ENCODE measurements at places on chromosomes 16 and 17.

DNA sequence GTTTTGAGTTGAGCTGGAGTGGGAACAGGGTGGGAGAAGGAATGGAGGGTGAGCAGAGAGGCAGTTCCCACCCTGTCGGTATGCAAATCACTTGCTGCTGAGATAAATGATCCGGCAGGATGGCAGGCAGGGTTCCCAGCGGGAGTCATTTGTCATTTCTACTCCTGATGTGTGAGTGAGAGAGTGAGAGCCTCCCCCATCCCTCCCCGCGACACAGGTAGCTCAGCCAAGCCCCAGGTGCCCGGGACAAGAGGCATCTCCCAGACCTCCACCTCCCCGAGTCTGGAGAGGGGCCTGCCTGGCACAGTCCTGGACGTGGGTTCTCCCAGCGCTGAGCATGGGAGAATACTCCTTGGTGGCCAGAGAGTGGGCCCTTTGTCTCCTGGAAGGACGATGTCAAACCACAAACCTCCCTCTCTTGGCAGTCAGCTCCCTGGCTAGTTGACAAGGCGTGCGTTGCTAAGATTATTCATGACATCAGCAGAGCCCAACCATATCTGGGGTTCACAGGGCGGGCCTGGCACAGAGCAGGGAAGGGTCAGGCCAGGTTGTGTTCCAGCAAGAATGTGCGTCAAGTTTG is 33.7 kb upstream of the TNRC6C start:
- DNase-seq, result no peak

DNA sequence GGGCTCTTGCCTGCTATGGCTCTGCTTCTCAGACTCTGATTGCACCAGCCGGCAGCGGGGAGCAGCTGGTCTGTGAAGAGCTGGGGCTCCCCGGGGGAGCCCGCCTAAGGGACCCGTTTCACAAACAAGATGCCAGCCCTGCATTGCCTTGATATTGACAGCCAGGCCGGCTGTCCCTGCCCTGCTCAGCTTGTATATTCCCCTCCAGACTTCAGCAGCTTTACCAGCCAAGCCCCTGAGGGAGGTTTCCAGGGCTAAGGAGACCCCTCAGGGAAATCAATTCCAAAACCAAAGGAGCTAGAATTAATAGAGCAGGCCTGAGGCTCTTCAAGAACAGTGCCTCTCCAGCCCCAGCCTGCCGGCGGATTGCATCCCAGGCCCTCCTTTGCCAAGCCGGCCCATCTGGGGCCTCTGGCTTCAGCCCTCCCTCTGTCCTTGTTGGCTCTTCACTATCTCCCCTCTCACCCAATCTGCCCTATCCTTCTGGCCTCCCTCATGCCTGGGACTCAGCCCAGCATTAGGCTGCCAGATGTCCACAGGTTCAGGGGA is 5.7 kb downstream of the CALB2 start:
- DNase-seq, result peak; percentile 48

- DNase-seq, result no peak
Observed at GRCh38 chr16:35134471-35134870, 1675.1 kb downstream of the TP53TG3F start.

GRCh38 chr16:78310990-78311561 is 211.6 kb downstream of the WWOX start:
- DNase-seq, result no peak

GRCh38 chr17:10471858-10472257 is 2.5 kb upstream of the MYH4 start:
- DNase-seq, result no peak

- no peak for DNase-seq
Observed at GRCh38 chr17:40218006-40218739, 931 bp upstream of the WIPF2 start.

- peak; percentile 59 for DNase-seq
Observed at GRCh38 chr16:66740010-66740409, 11.4 kb downstream of the DYNC1LI2 start.

DNA sequence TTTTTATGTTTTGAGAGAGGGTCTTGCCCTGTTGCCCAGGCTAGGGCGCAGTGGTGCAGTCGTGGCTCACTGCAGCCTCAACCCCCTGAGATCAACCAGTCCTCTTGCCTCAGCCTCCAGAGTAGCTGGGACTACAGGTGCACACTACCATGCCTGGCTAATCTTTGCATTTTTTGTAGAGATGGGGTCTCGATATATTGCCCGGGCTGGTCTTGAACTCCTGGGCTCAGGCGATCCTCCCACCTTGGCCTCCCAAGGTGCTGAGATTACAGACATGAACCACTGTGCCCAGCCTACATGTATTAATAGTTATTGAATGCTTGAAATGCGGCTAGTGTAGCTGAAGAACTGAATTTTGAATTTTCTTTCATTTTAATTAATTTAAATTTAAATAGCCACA is 12.2 kb downstream of the C1QTNF1 start:
- no peak for DNase-seq

DNA sequence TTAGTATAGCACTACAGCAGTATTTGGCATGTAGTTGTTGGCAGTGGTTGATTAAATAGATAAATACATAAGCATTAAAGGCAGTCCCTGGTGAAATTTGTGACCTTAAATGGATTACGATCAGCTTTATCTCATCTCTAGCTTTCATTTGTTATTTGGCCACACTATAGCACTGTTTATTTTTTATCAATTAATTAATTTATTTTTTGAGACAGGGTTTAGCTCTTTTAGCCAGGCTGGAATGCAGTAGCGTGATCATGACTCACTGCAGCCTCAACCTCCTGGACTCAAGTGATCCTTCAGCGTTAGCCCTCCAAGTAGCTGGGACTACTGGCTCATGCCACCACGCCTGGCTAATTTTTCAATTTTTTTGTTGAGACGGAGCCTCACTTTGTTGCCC is 18.7 kb upstream of the ARHGAP17 start:
- no peak for DNase-seq

DNA sequence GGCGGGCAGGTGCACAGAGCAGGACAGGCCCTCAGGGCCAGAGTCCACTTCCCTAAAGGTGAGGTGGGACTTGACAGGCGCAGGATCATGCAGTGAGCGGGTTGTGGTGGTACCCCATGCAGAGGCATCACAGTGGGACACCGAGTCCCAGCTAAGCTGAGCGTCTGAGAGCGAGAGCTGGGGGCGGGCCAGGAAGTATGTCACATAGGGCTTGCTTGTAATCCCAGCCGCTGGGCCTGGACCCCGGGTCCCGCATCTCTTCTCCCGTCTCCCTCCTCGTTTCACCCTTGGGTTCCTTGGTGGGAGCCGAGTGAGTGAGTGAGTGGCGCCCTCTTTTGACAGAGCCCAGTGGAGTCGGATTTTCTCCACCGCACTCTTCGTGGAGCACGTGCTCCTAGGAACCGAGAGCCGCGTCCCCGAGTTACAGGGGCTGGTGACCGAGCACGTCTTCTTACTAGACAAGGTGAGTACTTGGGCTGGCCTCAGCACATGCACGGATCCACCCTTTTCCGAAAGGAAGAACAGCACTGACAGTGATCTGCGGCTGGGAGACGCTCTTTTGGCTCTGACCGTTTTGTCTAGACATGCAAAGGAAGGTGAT is 50.8 kb upstream of the ENDOV start:
- DNase-seq, result peak; percentile 10

DNA sequence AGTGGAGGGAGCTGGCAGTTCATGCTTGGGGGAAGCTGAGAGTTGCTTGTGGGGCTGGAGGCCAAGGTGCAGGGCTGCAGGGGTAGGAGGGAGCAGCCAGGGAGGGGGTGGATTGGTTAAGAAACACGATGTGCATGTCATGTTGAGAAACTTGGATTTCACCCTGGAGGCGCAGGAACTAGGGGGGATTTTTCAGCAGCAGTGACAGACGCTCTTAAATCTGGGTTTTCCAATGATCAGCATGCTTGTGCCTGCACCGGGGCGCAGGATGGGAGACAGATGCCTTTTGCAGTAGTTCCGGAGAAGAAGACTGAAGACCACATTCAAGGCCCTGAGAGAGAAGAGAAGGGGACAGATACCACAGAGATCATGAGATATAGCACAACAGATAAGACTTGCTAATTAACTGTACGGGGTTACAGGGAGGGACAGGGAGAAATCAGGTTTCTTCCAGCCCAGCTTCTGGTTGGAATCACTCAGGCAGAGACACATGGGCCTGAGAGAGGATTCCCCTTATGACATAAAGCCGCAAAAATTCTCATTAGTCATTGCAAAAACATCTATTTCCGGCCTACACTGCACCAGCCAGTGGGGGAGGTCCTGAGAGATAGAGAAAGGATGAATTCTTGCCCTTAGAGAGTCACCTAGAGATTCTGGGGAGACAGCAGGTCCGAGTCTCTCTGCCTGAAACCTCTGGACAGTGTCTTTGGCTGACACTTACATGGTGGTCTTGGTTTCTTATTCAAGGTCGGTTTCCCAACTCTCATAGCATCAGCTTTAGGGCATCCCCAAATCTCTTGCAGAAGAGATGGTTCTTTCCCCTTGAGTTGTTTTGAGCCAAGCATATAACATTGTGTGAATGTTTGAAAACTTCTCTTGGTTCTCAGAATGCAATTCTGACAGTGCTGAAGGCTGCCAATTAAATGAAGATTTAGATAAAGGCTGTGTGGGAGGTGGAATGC is 27.1 kb downstream of the CDH13 start:
- DNase-seq, result no peak

DNA sequence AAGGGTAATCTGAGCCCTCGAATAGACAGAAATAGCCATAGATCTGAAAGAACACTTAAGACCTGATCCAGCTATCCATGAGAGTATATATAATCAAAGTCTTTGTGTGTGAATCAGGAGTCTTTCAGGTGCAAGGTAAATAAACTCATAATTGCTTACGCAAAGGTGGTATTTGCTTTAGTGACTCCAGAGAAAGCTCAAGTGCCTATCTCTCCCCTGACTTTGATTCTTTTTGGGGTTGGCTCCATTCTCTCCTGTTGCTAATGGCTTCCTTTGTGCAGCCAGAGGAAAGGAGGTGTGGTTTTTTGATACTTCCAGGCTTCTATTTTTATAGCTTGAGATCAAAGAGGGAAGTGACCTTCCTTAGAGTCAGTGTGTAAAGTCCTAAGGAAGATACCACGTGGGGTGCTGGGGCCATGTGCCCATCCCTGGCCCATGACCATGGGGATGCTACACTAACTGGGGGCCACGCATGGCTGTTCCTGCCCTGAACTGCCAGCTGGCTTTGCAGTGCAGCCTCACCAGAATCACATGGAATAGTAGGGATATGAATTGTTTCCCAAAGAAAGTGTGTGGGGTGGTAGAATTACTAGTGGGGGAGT is 45.8 kb downstream of the TENT4B start:
- DNase-seq, result no peak

GRCh38 chr16:56408379-56409098 is 16.8 kb downstream of the AMFR start:
- no peak for DNase-seq

- DNase-seq, result no peak
Observed at GRCh38 chr16:2082171-2082982, 34.6 kb downstream of the TSC2 start.

DNA sequence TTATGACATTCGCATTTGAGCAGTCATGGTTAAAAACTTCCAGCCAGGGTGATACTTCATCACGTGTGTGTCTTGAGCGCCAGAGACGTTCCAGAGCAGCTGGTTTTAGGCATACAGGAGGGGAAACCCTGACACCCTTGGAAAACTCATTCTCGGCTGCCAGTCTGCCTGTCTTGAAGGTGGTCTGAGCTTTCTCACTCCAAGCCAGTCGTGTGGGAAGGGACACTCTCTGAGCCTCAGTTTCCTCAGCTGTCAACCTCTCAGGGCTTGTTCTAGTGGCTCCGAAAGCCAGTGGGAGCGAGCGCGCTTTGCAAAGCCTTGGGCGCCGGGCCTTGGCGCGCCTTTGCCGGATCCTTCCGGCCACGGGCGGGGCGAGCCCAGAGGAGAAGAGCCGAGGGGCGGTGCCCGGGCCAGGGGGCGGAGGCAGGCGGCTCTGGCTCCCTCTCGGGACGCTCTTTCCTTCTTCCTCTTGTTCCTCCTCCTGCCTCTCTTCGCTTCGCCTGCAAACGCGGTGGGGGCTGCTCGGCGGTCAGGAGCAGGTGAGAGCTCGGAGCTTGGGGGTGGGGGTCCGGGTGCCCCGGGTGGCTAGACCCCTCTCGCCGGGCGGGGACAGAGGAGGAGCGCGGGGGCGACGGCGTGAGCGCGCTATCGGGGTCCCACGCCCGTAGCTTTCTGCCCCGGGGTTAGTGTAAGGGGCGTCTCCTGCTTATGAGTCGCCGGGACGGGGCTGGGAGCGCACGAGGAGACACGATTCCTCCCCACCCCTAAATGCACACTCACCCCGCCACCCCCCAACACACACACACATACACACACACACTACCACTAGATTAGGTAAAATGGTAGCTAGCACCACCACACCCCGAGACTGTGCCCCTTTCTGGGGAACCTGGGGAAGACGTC is at the start of gene LDAF1:
Gene LDAF1 (plus strand): TSS at position 467 of the 903 bp plus-strand sequence. CDS start 2,509 bp downstream, outside the sequence.
- DNase-seq, result peak; percentile 4

GRCh38 chr17:63476854-63477479 is at the start of gene ACE:
TSS of gene ACE (plus strand) at chr17:63477061. CDS start at chr17:63477095, 34 bp downstream.
- DNase-seq, result no peak

- DNase-seq, result no peak
Observed at GRCh38 chr16:70788668-70789594, 12.0 kb downstream of the VAC14 start.

DNA sequence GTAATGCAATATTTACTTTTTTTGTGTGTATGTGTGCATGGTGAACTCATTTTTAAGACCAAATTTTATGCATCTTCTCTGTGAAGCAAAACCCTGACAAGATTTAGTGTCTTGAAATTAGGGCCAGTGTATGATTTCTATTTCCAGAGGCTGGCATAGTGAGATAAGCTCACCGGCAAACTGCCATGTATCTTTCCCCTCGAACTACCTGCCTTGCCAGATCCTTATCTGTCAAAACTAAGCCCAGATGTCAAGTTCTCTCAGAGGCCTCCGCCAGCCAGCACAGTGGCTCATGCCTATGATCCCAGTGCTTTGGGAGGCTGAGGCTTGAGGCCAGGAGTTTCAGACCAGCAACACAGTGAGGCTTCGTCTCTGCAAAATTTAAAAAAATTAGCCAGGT is 10.0 kb downstream of the USP32 start:
- no peak for DNase-seq

DNA sequence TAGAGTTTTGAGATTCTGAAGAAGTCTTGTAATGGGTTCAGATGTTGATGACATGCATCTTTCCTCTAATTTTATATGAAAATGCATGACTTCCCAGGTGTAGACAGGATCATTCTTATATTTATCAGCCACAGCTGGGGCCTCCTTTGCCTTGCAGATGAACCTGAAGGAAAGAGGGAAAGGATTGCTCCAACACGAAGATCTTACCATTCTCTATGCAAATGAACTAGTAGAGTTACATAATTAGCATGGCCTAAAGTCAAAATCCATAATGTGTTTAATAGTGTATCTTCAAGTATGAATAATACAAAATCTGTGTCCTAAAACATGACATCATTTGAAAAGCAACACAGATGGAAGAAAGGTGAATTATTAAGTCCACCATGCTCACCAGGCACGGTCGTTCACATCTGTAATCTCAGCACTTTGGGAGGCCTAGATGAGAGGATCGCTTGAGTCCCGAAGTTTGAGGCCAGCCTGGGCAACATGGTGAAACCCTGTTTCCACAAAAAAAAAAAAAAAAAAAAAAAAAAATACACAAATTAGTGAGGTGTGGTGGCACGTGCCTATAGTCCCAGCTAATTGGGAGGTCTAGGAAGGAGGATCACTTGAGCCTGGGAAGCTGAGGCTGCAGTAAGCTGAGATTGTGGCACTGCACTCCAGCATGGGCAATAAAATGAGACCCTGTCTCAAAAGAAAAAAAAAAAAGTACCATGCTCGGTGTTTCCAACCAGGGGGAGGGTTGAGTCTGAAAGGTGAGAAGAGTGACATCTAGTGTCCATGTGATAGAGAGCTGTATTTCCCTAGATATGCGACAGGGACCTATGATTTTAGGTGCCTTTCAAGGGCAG is 6.3 kb downstream of the VWA3A start:
- DNase-seq, result peak; percentile 61

- peak; percentile 38 for DNase-seq
Observed at GRCh38 chr16:90046122-90046970, 27.1 kb upstream of the DBNDD1 start.

GRCh38 chr17:54887787-54888186 is 12.9 kb upstream of the TOM1L1 start:
- no peak for DNase-seq

Measured in NCI-H1694 treated with DMSO at 0.1 percent for 48 hours (cell line).